Uterus (tissue), 4 donors: ENCODE measurements at places on chromosomes 4 and X.
A peak's percentile ranks its signal among the peaks of the same experiment; 100 is the strongest.

- no peak overlapping the region for H3K27ac ChIP-seq
- no peaks in the 10 kb centered on the region for H3K27me3 ChIP-seq
- H3K4me3 ChIP-seq, result no peak overlapping the region
These were observed 38.7 kb downstream of the DCHS2 start for GRCh38 chr4:154452798-154453346.

GRCh38 chrX:40172401-40173142 lies 74.8 kb upstream of the BCOR start:
- peak overlapping the region; percentile 78 for H3K27ac ChIP-seq
- peaks cover 7% of the 10 kb centered on the region for H3K4me1 ChIP-seq
- no peaks in the 10 kb centered on the region for H3K27me3 ChIP-seq
- H3K4me3 ChIP-seq, result peak overlapping the region; percentile 30
- peak; percentile 68 for DNase-seq

- H3K4me3 ChIP-seq, result no peak overlapping the region
- no peak overlapping the region for H3K27ac ChIP-seq
- H3K27me3 ChIP-seq, result no peaks in the 10 kb centered on the region
- no peaks in the 10 kb centered on the region for H3K4me1 ChIP-seq
These were observed 1562.5 kb upstream of the ADGRL3 start for GRCh38 chr4:59637596-59637995.

- no peaks in the 10 kb centered on the region for H3K36me3 ChIP-seq
- H3K27me3 ChIP-seq, result peaks cover 4% of the 10 kb centered on the region
- DNase-seq, result no peak
- no peaks in the 10 kb centered on the region for H3K4me1 ChIP-seq
- no peak overlapping the region for H3K4me3 ChIP-seq
These were observed 264.0 kb downstream of the MID1IP1 start for GRCh38 chrX:39065051-39065871.

- H3K27me3 ChIP-seq, result no peaks in the 10 kb centered on the region
- H3K4me3 ChIP-seq, result no peak overlapping the region
- DNase-seq, result no peak
These were observed 2529.3 kb downstream of the ARAP2 start for GRCh38 chr4:33714971-33715370.

- H3K27ac ChIP-seq, result no peak overlapping the region
- H3K27me3 ChIP-seq, result no peaks in the 10 kb centered on the region
- H3K4me1 ChIP-seq, result no peaks in the 10 kb centered on the region
- no peaks in the 10 kb centered on the region for H3K36me3 ChIP-seq
- no peak overlapping the region for H3K4me3 ChIP-seq
- peak; percentile 21 for DNase-seq
These were observed 180.7 kb upstream of the ZFP42 start for GRCh38 chr4:187814737-187815465.

DNA sequence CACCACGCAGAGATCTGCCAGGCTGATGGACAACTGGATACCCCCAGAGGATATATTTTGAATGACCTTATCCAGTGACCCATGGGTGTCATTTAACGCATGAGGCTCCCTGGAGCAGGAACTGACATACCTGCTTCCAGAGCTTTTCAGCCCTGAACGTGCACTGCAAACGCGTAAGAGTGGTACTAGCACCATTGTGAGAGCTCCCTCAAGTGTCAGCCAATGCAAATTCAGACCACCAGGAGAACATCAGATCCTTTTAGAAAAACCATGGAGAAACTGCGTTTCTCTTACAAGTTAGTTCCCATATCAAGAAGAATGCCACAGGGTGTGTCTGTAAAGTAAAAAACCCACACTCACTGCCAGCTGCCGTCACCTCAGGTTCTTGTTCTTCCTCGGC lies 7.3 kb downstream of the TREX2 start:
- H3K4me3 ChIP-seq, result no peak overlapping the region
- no peak overlapping the region for H3K27ac ChIP-seq
- DNase-seq, result no peak
- no peaks in the 10 kb centered on the region for H3K36me3 ChIP-seq

DNA sequence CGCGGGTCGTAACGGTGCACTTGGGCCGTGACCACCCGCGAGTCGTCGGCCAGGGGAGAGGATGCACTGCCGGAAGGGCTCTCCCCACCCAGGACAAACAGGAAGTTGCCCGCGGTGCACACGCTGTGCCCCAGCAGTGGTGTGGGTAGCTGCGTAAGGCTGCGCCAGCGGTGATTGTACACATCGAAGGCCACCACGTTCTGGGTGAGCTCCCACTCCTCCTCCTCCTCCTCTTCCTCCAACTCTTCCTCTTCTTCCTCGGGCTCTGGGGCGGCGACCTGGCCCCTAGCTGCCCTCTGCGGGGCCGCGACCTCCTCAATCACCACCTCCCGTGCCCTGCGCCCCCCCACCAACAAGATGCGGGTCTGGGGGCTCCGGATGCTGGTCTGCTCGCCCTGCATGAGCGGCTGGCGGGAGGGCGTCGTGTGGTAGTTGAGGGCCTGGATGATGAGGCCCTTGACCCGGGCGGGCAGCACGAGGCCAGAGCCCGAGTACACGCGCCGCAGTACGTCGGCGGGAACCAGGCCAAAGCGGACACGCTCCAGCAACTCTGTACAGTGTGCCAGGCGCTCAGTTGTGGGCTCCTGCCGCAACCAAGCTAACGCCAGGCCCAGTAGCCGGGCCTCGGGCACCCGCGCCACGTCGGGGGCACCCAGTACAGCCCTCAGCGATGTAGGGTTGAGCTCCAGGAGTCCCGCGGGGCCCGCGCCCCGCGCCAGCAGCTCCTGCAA lies 1.4 kb downstream of the KLHL34 start:
- no peaks in the 10 kb centered on the region for H3K4me1 ChIP-seq
- H3K27me3 ChIP-seq, result peaks cover 5% of the 10 kb centered on the region
- H3K27ac ChIP-seq, result no peak overlapping the region
- no peak overlapping the region for H3K4me3 ChIP-seq

- H3K27ac ChIP-seq, result no peak overlapping the region
- DNase-seq, result no peak
These were observed 83.6 kb downstream of the REPS2 start for GRCh38 chrX:17030092-17030491.

GRCh38 chr4:80173401-80173800 lies 23.9 kb upstream of the PRDM8 start:
- no peaks in the 10 kb centered on the region for H3K36me3 ChIP-seq
- H3K4me1 ChIP-seq, result no peaks in the 10 kb centered on the region
- H3K27me3 ChIP-seq, result no peaks in the 10 kb centered on the region

- H3K27me3 ChIP-seq, result no peaks in the 10 kb centered on the region
- no peak overlapping the region for H3K27ac ChIP-seq
- H3K4me3 ChIP-seq, result no peak overlapping the region
- no peak for DNase-seq
- H3K4me1 ChIP-seq, result no peaks in the 10 kb centered on the region
- no peaks in the 10 kb centered on the region for H3K36me3 ChIP-seq
These were observed 130.5 kb upstream of the APOOL start for GRCh38 chrX:84873176-84873575.
